Fibroblast of upper back skin (primary cell): ENCODE measurements at places on chromosomes 12 and 14.

- DNase-seq = no peak
Observed at GRCh38 chr14:74409441-74409840, 16.6 kb downstream of the SYNDIG1L start.

- DNase-seq = no peak
Observed at GRCh38 chr14:105486974-105487448, 325 bp downstream of the CRIP1 start.

DNA sequence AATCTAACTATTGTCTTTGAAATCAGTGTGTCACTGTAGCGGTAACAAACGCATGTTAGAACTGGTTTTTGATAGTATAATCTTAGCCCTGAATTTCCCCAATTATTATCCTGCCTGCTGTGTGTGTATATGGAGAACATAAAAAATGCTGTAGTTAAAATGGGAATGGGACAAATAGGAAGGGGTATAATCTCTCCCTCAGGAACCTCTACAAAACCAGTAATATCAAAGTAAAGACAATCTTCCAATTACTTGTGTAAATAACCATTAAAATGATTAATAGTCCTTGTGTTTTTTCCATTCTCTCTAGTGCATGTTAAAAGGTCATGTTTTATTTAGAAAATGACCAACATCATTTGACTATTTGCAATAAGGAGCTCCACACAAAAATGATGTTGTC is 200.1 kb upstream of the TMTC1 start:
- DNase-seq = no peak

DNA sequence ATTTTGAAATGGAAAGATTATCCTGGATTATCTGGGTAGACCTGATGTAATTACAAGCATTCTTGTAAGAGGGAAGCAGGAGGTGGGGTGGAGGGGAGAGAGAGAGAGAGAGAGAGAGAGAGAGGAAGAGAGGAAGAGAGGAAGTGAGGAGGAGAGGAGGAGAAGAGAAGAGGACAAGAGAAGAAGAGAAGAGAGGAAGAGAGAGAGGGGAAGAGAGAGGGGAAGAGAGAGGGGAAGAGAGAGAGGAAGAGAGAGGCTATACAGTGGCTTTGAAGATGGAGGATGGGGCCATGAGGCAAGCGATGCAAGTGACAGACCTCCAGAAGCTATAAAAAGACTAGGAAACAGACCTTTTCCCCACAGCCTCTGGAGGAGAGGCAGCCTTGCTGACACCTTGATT is 13.7 kb upstream of the CHST11 start:
- DNase-seq = no peak

DNA sequence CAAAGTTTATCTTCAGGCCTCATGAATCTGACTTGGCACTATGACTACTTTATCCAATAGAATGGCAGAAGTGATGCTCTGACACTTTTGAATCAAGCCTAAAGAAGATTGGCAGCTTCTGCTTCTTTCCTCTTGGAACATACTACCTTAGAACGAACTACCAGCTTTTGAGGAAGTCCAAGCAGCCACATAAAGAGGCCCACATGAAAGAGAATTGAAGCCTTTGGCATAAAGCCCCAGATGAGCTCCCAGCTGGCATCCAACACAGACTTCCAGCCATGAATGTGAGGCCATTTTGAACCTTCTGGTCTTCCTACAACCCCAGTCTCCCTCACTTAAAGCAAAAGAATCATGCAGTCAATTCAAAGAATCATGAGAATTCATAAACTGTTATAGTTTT is 65.8 kb downstream of the EEA1 start:
- no peak for DNase-seq

- no peak for DNase-seq
Observed at GRCh38 chr12:497501-498160, 37.9 kb downstream of the B4GALNT3 start.

GRCh38 chr14:97866195-97866594 is 1069.0 kb downstream of the VRK1 start:
- no peak for DNase-seq

GRCh38 chr12:114703060-114703493 is 19.1 kb upstream of the TBX3 start:
- DNase-seq = no peak

DNA sequence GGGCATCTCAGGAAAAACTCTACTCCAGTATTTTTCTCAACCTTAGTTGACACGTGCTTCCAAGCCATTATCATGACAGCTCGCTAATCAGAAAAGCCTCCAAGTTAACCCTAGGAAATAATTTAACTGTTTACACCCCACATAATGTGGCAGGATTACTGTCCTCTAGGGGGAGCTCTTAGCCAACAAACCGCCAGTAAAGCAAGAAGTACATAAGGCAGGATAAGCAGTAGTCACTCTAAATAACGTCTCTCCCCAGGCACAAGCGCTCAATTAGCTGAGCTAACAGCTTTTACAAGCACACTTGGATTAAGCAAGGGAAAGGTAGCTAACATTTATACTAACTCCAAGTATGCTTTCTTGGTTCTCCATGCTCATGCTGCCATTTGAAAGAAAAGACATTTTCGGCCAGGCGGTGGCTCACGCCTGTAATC is 22.8 kb downstream of the APOBEC1 start:
- DNase-seq = no peak

DNA sequence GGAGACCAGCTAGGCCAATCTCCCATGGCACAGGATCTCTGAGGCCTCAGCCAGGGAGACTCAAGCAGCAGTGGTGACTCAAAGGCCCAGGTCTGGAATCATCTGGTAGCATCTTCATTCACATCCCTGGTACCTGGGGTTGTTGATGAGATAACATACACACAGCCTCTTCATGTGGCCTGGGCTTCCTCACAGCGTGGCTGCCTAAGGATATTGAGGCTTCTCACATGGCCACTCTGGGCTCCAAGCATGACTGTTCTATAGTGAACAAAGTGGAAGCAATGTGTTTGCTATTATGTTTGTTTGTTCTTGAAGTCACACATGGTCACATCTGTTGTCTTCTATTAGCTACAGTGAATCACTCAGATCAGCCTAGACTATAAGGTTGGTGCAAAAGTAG is 584.1 kb downstream of the VRK1 start:
- DNase-seq = no peak

- DNase-seq = no peak
Observed at GRCh38 chr12:111117017-111117416, 196.6 kb upstream of the MYL2 start.

DNA sequence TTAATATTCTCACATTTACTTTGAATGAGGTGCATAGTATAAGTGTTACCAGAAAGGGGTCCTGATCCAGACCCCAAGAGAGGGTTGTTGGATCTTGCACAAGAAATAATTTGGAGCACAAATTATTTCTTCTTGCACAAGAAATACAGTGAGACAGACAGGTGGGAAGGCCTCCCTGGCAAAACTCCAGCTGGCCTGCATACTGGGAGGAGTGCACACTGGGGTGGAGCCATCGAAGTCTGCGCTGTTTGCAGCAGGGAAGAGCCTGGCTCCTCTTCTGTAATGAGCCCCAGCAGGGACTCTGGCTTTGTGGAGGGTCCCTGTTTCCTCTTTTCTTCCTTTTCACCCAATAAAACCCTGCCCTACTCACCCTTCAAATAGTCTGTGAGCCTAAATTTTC is 141.6 kb downstream of the GLT1D1 start:
- DNase-seq = no peak

DNA sequence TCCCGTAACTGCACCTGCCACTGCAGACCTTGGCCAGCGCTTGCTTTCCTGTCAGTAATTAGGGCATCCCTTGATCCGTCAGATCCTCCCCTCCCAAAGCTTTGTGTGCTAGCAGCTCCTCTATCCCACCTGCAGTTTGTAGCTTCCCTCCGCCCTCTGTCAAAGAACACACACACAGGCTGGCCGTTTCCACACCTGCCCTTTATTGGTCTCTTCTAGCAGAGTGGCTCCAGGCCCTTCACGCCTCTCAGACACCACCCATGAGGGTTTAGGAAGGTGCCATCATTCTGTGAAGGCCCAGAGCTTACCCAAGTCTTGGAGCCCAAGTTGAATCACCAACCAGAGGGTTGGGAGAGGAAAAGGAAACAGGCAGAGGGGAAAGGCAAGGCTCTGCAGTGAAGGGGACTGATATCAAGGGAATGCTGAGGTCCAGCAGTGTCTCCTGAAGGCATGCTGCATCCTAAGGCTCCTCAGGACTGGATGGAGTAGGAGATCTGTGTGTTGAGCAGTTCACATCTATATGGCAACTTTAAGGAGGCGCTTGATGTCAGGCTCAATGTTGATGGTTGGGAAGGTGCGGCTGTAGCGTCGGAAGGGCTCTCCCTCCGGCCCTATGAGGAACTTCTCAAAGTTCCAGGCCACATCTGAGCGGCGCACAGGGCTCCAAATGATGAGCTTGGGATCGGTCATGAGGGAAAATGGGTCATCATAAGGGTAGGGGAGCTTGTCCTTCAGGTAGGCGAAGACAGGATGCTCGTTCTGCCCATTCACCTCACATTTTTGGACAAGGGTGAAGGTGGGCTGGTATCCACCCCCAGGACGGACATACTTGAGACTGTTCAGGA is 3.4 kb downstream of the GPX2 start:
- DNase-seq = no peak
